ENCODE measurements at places on chromosomes 6 and 20. TPM values are rescaled to one million over a fixed set of nuclear protein-coding genes. Genes with fewer than 3 reads are reported as not detected.

DNA sequence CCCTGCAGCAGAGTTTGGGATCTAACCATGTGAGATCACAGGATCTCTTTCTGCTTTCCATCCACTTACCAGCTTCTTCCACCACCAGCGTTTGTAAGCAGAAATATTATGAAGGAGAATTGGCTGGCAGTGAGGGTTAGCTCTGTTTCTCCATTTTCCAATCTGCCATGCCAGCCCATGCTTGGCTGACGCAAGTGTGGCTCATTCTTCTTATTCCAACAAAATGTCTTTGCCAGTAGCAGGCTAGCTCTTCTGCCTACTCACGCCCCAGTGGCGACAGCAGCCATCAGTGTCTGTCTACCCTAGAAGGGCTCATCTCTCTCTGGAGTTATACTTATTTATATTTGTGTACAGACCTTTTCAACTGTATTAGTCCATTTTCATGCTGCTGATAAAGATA, 286.2 kb downstream of the FARS2 start:
- no peak overlapping the region for H3K27ac ChIP-seq
- no peaks in the 10 kb centered on the region for H3K36me3 ChIP-seq
- H3K4me1 ChIP-seq: no peaks in the 10 kb centered on the region

SPATA2 gene
- total RNA-seq: 4.7 TPM

DNA sequence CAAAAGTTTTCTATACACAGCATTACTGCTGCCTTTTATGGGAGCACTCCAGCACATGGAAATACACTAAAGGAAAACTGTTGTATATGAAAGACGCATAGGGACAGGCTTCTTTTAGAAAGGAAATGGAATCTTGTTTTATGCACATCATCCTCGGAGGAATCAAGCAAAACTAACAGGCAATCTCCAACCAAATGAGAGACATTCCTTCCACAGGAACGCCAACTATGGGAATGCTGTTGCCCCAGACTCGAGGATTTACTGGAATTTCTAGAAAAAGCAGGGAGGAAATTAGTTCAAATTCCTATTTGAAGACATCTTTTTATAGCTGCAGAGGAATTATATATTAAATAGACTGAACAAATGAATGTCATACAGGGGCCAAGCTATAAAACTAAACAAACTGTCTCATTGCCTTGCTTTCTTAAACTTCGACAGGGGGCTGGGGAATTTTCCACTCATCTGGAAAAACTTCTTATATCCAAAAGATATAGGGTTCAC, 52.2 kb downstream of the LYRM4 start:
- no peaks in the 10 kb centered on the region for H3K27me3 ChIP-seq
- peaks cover 9% of the 10 kb centered on the region for H3K36me3 ChIP-seq
- H3K4me1 ChIP-seq: peaks cover 38% of the 10 kb centered on the region
- no peak for DNase-seq
- H3K4me3 ChIP-seq: no peak overlapping the region

PAX1 gene
- not detected for total RNA-seq

DNA sequence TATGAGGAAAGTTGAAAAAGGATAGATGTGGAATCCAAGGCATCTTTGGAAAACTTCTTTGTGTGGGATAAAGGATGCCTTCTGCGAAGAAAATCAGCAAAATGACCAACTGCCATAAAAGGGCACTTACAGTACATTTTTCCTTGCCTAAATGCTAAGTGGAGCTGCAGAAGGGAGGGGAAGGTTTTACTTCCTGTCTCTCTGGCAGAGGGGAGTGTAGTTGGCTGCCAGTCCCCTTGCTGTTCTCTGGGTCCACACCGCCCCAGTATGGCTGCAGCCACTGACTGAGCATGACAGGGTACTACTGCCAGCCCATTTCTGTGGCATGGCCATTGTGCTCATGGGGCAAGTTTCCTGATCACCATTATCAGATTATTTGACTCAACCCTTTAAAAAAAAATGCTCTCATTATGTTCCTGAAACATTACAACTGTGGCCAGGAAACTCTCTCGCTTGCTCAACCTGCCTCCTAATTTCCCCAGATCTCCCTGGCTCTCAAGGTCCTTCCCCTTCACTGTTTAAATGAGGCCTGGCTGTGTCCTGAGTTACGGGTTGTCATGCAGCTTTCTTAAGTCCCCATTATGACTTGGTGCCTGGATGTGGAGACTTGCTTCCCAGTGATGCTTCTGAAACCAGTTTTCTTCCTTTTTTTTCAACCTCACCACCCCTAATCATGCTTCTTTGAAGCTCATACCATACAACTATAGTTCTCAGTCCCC, 34.5 kb upstream of the FAM184A start:
- no peaks in the 10 kb centered on the region for H3K4me1 ChIP-seq
- H3K36me3 ChIP-seq: no peaks in the 10 kb centered on the region
- H3K27ac ChIP-seq: no peak overlapping the region
- no peaks in the 10 kb centered on the region for H3K27me3 ChIP-seq
- no peak overlapping the region for H3K4me3 ChIP-seq

HMGCLL1 gene
- 1.7 TPM for total RNA-seq

AURKA gene
- total RNA-seq: 2.2 TPM

HLA-DQA2 gene
- total RNA-seq: 2.2 TPM

GRCh38 chr6:140052736-140053729, 678.6 kb upstream of the CITED2 start:
- DNase-seq: no peak
- no peaks in the 10 kb centered on the region for H3K4me1 ChIP-seq
- no peaks in the 10 kb centered on the region for H3K36me3 ChIP-seq
- no peaks in the 10 kb centered on the region for H3K27me3 ChIP-seq

DNA sequence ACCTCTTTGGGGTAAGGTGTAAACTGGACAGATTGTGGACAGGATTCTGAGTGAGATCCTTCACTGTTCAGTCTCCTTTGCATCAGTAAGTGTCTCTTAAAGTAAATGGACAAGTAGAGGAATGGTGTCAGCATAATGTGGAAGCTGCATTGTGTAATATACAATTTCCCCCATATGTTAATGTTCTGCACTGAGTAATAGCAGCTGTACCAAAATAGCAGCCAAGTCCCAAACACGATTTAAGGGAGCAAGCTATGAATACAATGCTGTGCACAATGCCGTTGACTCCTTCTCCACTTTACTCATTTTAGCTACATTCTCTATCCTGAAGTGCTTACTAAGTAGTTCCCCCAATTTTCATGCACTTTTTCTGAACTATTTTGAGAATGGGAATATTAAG, 21.1 kb upstream of the TRIM26 start:
- no peak overlapping the region for H3K27ac ChIP-seq
- H3K36me3 ChIP-seq: no peaks in the 10 kb centered on the region
- H3K27me3 ChIP-seq: no peaks in the 10 kb centered on the region
- H3K4me3 ChIP-seq: no peak overlapping the region
- H3K4me1 ChIP-seq: no peaks in the 10 kb centered on the region
- no peak for DNase-seq

DNA sequence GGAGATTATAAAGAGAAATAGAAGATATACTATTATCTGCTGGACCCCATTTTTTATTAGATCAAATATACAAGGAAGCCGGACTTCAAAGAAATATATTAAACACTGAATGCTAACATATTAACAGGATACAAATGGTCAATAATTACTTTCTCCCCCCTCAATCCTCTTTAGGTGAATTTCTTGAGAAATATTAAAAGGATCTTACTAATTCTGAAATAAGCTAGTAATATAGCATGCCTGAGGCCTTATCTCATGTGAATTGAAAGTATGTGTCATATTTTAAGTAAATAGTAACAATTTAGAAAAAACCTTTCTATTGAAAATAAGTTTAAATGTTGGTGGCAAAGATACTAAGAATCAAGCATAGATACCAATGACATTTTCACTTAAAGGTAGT, 954.7 kb upstream of the MAN1A1 start:
- no peaks in the 10 kb centered on the region for H3K36me3 ChIP-seq
- no peaks in the 10 kb centered on the region for H3K27me3 ChIP-seq
- no peaks in the 10 kb centered on the region for H3K4me1 ChIP-seq
- H3K4me3 ChIP-seq: no peak overlapping the region
- no peak overlapping the region for H3K27ac ChIP-seq

MCUR1 gene
- total RNA-seq: 15.0 TPM

SEL1L2 gene
- total RNA-seq: not detected

DNA sequence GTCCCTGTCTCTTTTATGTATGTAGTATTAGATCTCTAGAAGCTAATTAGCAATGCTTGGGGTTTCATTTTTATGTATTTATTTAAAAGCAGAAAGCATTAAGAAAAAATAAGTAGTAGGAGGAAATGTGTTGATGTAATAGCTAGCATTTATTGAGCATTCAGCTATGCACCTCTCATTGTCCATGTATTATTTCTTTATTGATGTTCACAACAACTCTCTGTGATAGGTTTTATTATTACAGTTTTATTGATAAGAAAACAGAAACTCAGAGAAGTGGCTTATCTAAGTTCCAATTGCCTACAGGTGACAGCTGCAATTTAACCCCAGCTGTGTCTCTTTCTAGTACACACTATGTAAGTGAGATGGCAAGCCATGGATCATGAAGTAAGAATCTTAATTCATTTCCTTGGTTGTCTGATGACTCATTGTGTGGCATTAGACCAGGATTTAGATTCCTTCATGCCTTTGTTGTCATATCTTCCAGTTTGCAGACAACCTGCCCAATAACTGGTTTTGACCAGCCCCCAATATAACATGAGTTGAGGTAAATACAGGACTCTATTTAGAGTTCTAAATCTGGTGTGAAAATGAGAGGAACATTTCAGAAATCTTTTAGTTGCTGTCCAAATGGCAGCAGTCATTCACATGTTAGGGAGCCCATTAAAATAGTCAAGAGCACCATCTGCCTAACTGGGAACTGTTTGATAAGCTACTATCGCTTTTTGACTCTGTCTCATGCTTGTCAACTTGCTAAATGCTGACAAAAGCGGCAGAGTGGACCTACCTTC, 170.8 kb upstream of the PHACTR1 start:
- no peak for DNase-seq
- H3K27me3 ChIP-seq: no peaks in the 10 kb centered on the region
- H3K27ac ChIP-seq: no peak overlapping the region

CNKSR3 gene
- 7.4 TPM for total RNA-seq

MMP24 gene
- total RNA-seq: 0.98 TPM

GRCh38 chr6:106002005-106002404, 84.1 kb upstream of the PRDM1 start:
- no peaks in the 10 kb centered on the region for H3K4me1 ChIP-seq
- H3K36me3 ChIP-seq: no peaks in the 10 kb centered on the region
- no peak for DNase-seq
- no peak overlapping the region for H3K27ac ChIP-seq
- H3K27me3 ChIP-seq: no peaks in the 10 kb centered on the region

- no peak for DNase-seq
- H3K27ac ChIP-seq: no peak overlapping the region
- no peaks in the 10 kb centered on the region for H3K27me3 ChIP-seq
These were observed 306.8 kb downstream of the FOXC1 start for GRCh38 chr6:1916334-1917070.

DNA sequence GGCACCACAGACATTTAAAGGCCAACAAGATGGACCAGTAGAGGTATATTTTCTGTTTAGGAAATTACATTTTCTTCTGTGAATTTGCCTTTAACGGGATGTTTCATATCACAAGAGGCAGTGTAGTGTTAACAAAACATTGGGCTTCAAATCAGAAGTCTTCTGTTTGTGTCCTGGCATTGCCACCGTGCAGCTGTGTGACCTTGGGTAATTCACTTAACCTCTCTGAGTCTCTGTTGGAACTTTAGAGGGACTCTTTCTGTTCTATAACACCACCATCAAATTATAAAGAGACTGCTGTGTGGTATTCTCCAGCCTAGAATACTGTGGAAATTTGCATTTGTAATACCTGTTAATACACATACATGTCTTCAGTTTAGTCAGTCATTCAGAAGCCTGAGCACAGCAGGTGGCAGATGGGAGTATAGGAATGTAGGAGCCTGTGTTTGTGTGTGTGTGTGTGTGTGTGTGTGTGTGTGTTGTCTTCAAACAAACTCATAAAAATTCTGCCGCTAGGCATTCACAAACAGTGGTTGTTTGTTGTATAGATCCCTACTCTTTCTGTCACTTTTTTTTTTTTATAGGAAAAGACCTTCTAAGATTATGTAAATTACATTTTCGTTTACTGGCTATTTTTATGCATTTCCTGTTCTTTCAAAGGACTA, 22.6 kb downstream of the UST start:
- DNase-seq: no peak
- no peaks in the 10 kb centered on the region for H3K36me3 ChIP-seq
- H3K4me3 ChIP-seq: no peak overlapping the region
- no peak overlapping the region for H3K27ac ChIP-seq
- H3K4me1 ChIP-seq: peaks cover 22% of the 10 kb centered on the region
- no peaks in the 10 kb centered on the region for H3K27me3 ChIP-seq

DNA sequence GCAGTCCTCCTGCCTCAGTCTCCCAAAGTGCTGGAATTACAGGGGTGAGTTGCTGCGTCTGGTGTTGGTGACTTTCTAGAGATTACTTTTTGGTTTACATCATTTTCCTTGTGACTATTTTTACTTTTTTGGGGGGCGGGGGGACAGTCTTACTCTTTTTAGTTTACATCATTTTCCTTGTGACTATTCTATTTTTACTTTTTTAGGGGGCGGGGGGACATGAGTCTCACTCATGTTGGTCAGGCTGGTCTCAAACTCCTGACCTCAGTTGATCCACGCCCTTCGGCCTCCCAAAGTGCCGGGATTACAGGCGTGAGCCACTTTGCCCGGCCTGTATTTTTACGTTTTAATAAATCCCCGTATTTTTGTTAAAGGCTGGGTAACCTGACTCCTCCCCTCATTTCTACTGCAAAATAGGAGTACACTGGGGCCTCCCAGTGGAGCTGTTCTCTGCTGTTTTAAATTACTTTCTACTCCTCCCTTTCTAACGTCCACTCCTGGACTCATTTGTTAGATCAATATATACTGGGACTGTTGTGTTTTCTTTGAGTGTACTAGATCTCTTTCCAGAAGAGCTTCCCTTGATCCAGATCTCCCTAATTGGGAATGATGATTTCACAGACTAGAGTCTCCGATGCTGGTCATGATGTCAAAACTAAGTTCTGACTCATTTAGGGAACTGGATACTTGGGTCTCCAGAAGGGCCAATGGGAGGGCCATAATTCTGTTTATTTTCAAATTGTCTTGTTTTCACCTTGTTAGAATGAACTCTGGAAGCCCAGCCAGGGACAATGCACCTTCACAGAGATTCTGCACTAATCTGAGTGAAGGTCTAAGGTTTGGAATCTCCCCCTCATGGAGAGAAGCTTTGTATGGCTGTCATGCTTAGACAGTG, 9.2 kb downstream of the HSPA1B start:
- H3K36me3 ChIP-seq: peaks cover 37% of the 10 kb centered on the region
- H3K27ac ChIP-seq: peak overlapping the region; percentile 94
- H3K4me1 ChIP-seq: peaks cover 57% of the 10 kb centered on the region
- H3K27me3 ChIP-seq: no peaks in the 10 kb centered on the region

DNA sequence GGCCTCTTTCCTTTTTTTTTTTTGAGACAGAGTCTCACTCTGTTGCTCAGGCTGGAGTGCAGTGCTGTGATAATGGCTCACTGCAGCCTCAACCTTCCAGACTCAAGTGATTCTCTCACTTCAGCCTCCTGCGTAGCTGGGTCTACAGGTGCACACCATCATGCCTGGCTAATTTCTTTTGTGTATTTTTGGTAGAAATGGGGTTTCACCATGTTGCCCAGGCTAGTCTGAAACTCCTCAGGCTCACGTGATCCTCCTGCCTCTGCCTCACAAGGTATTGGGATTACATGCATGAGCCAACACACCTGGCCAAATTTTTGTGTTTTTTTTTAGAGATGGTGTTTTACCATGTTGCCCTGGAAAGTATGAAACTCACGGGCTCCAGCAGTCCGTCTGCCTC, 29.3 kb downstream of the SRC start:
- no peak overlapping the region for H3K27ac ChIP-seq
- DNase-seq: no peak
- peaks cover 5% of the 10 kb centered on the region for H3K36me3 ChIP-seq
- no peak overlapping the region for H3K4me3 ChIP-seq
- peaks cover 17% of the 10 kb centered on the region for H3K4me1 ChIP-seq

GRCh38 chr6:88403486-88403885, 237.3 kb upstream of the CNR1 start:
- H3K27ac ChIP-seq: no peak overlapping the region
- H3K36me3 ChIP-seq: no peaks in the 10 kb centered on the region
- H3K27me3 ChIP-seq: no peaks in the 10 kb centered on the region
- H3K4me3 ChIP-seq: no peak overlapping the region

TMC2 gene
- not detected for total RNA-seq

Measured in vagina (tissue), 2 donors.